HCEC 1CT (cell line): ENCODE measurements at places on chromosomes 12 and 14.
A peak's percentile ranks its signal among the peaks of the same experiment; 100 is the strongest.

GRCh38 chr12:19138956-19139355 lies 9.4 kb downstream of the PLEKHA5 start:
- no peak for DNase-seq

- peak; percentile 84 for DNase-seq
Observed at GRCh38 chr12:26369588-26369987, 174.2 kb downstream of the SSPN start.

- DNase-seq: no peak
Observed at GRCh38 chr12:120639771-120640721, at the start of gene CABP1. CABP1 (plus strand) TSS chr12:120640626; CDS start chr12:120640686, 60 bp downstream.

DNA sequence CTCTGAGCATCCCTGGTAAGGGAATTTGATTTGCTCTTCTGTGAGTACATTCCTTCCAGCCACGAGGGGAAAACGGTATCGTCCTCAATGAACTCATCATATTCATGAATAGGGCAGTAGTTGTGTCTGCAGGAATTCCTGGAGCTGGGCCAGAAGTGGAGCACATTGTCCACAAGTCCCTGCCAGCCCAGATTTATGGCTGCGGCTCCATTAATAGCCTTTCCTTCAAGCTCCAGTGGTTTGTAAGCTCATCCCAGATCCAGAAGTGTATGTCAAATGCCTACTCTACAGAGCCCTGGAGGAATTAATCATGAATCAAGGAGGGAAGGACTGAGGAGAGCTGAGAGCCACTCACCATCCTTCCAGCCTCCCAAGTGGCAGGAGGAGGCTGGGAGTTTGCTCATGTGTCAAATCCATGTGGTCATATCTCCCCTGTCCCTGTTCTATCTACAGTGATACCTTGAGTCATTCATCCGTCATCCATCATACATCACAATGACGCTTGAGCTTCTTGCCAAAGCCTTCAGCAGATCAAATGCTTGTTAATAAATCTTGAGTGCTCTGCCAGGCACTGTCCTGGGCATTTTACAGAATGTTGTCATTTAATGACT lies 65.5 kb downstream of the SVOP start:
- no peak for DNase-seq

DNA sequence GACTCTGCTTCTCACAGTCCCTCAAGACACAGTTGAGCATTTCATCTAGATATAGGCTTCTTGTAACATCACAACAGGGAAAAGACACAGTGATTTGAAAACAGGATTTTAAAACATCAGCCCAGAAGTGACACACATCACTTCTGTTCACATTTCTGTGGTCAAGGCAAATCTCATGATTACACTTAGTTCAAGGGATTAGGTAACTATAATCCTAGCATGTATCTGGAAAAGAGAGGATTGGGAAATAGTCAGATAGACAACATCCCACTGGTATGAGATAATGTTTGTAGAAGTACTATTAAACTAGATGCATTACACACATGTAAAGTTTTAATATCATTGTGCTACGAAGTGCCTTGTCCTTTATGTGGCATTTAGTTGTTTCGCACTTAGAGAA lies 252.6 kb upstream of the PRKD1 start:
- DNase-seq: peak; percentile 72

GRCh38 chr14:22955702-22956569 lies 954 bp downstream of the HAUS4 start:
- no peak for DNase-seq

DNA sequence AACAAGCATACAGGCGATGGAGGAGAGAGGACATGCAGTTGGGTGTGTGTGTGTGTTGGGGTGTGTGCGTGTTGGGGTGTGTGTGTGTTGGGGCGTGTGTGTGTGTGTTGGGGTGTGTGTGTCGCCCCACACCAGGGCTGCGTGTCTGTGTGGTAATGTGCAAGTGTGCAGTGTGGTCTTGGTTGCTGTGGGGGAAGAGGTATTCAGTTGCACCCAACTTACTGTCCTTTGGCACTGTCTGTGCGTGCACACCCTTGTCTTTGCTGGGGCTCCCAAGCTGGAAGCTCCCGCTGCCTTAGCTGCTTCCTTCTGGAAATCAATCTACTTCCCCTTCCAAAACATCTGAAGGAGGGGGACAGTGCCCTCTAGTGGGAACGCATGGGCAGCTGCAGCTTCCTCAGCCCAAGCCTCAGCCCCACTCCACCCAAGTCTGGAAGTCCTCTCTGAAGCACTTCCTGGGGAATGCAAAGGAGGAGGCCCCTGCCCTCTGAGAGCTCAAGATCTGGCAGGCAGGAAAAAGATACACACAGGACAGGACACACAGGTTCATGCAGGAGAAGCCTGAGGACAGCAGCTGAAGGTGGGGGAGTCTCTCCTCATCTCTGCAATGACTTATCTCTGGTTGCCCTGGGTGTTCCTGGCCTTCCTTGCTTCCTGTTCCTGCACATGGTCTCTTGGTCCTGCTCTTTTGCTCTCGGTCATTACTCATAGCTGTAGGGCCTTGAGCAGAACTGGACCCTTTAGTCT lies 13.1 kb downstream of the ASIC1 start:
- DNase-seq: peak; percentile 70

GRCh38 chr12:76018111-76018510 lies 13.5 kb downstream of the PHLDA1 start:
- no peak for DNase-seq

- DNase-seq: peak; percentile 71
Observed at GRCh38 chr12:64608901-64609535, 1.3 kb upstream of the RASSF3 start.

GRCh38 chr12:76470028-76470939 lies 89.3 kb downstream of the OSBPL8 start:
- peak; percentile 89 for DNase-seq

GRCh38 chr14:37480446-37481290 lies 114.4 kb downstream of the FOXA1 start:
- DNase-seq: no peak

GRCh38 chr14:105305345-105305744 lies 4.5 kb upstream of the BRF1 start:
- no peak for DNase-seq

- peak; percentile 67 for DNase-seq
Observed at GRCh38 chr12:44015333-44015941, 179.6 kb downstream of the TMEM117 start.

GRCh38 chr14:76863724-76864407 lies 37.7 kb downstream of the LRRC74A start:
- no peak for DNase-seq

DNA sequence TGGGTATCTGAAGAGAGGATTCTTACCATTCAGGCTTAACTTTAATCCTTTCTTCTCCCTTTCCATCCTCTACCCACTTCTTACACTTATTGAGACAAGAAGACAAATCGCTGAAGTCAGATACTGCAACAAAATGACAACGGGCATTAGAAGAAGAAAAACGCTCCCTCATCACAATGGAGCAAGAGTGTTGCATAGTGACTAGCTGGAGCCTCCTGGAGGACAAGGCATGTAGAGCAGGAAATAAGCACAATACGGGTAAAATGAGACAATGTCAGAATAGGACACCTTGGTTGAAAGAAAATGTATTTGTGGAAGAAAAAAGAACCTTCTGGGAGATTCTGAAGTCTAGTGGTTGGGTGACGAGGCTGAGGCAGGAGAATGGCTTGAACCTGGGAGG lies 501.0 kb downstream of the RERGL start:
- no peak for DNase-seq

DNA sequence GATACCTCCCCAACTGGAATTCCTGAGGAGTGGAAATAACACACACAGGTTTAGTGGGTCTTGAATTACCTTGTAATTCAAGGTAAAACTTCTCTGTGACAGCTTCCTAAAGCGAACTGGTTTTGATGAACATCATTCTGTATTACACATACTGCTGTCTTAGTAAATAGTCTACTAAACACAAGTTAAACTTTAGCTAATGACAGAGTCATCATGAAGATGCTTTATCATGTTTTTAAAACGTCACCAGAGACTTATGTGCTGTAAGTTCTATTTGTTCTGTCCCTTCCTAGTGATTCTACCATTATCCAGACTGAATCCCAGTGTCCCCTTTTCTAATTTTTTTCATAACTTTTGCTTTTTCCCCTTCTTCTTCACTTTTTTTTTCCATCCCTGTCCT lies 11.6 kb upstream of the GXYLT1 start:
- DNase-seq: no peak

GRCh38 chr12:52076811-52077210 lies 2.7 kb upstream of the SMIM41 start:
- no peak for DNase-seq

DNA sequence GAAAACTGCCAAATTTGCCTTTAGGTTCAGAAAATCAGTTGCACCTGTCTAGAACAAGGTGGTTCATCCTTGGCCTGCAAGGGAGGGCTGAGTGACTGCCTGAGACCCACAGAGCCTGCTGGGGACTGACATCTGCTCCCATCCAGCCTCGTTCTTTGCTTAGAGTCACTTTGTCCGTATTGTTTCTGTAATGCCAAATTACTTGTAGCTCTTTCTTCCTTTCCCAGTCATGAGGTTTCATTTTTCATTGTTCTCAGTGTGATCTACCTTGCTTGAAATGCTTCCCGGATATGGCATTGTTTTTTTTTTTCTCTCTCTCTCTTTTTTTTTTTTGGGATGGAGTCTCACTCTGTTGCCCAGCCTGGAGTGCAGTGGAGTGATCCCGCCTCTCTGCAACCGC lies 21.3 kb downstream of the TSPAN9 start:
- no peak for DNase-seq

DNA sequence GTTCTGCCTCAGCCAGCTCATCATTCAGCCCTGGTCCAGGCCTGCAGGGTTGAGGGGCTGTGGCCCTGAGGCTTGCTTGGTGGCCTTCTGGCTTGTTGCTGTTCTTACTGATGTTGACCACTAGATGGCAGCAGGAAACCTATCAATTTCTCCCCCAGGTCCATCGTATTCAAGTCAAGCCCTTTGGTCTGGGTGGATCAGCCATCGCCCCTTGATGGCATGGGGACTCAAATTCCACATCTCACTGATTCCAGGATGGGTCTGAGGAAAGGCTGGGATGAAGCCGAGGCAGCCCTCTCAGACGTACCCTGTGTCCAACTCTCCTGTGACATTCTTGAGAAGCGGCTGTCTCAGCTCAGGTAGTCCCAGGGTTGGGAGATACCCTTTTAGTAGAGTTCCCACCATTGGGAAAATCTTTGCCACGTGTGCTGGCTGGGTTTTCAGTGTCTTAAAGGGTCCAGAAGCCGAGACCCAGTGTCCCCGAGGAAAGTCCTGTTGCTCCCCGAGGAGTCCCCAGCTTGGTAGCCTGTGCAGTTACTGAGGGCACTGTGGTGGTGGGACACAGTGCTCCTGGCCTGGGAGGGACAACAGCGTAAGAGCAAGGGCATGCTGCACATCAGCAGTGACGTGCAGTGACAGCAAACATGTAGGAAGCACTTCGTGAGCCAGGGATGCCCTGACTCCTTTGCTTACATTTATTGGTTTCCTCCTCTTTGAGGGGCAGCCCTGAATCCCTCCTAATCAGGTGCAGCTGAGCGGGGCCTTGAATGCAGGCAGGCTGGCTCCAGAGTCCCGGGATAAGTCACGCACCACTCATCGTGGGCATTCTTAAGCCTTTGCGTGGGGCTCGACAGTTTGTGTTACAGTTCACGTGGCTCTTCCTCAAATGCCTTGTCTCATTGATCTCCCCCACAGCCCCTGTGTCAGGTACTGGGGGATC lies 58.6 kb downstream of the TSPAN9 start:
- peak; percentile 59 for DNase-seq

DNA sequence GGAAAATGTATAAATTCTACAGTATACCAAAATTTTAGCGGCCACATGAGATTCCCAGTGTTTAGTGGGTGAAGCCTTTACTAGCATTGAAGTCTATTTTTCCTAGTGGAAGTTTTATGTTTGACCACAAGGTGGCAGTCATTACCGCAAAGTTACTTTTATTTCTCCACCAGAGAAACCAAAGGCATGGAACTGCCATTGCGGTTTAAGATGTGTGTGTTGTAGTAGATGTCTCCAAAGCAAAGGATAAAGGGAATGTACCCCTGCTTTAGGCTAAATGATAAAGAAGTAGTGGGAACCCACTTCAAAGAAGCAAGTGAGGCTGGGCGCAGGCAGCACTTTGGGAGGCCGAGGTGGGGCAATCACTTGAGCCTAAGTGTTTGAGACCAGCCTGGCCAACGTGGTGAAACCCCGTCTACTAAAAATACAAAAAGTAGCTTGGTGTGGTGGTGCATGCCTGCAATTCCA lies 140.5 kb downstream of the PRKCH start:
- DNase-seq: peak; percentile 70

GRCh38 chr12:15527201-15528080 lies 205.1 kb downstream of the PTPRO start:
- peak; percentile 51 for DNase-seq

GRCh38 chr14:93105362-93105761 lies 10.4 kb downstream of the ITPK1 start:
- peak; percentile 64 for DNase-seq

DNA sequence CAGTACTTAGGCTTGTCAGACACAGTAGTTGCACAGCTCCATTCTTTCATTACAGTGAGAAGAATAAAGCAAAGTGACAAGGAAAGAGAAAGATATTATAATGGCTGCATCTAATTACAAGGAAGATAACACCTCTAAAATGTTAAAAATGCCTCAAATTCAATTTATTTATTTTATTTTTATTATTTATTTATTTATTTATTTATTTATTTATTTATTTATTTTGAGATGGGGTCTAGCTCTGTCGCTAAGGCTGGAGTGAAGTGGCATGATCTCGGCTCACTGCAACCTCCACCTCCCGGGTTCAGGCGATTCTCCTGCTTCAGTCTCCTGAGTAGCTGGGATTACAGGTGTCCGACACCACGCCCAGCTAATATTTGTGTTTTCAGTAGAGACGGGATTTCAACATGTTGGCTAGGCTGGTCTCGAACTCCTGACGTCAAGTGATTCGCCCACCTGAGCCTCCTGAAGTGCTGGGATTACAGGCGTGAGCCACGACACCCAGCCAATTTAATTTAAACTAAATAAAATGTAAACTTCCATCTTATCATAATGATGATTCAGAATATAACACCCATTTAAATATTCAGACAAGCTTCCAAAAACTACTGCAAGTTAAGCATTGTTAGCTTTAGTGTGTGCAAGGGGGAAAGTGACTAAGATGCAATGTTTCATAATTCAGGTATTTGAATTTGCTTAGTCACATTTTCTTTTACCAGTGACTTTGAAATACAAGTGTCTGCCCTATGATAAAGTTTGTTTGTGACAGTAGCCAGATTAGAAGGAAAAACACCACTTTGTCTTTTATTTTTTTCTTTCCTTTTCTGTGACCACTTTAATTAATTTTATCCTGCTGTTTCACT lies 2.4 kb upstream of the CFAP54 start:
- DNase-seq: peak; percentile 90
